Spinal cord (tissue), 10 donors: ENCODE measurements at places on chromosomes 16 and 17.
A peak's percentile ranks its signal among the peaks of the same experiment; 100 is the strongest.

GRCh38 chr16:1530883-1531637 lies 2.4 kb upstream of the TMEM204 start:
- no peaks in the 10 kb centered on the region for H3K27me3 ChIP-seq
- no peak overlapping the region for H3K4me3 ChIP-seq
- DNase-seq, result no peak
- peaks cover 90% of the 10 kb centered on the region for H3K36me3 ChIP-seq
- peak overlapping the region; percentile 4 for H3K27ac ChIP-seq

GRCh38 chr17:19718613-19719354 lies 2.4 kb upstream of the SLC47A2 start:
- H3K4me1 ChIP-seq, result peaks cover 29% of the 10 kb centered on the region
- H3K27ac ChIP-seq, result no peak overlapping the region
- DNase-seq, result no peak
- H3K4me3 ChIP-seq, result no peak overlapping the region
- peaks cover 3% of the 10 kb centered on the region for H3K36me3 ChIP-seq
- H3K27me3 ChIP-seq, result no peaks in the 10 kb centered on the region

- no peaks in the 10 kb centered on the region for H3K36me3 ChIP-seq
- H3K4me3 ChIP-seq, result no peak overlapping the region
- no peak overlapping the region for H3K27ac ChIP-seq
- H3K27me3 ChIP-seq, result no peaks in the 10 kb centered on the region
- DNase-seq, result no peak
Observed at GRCh38 chr17:74569020-74570003, 2.0 kb upstream of the CD300H start.

DNA sequence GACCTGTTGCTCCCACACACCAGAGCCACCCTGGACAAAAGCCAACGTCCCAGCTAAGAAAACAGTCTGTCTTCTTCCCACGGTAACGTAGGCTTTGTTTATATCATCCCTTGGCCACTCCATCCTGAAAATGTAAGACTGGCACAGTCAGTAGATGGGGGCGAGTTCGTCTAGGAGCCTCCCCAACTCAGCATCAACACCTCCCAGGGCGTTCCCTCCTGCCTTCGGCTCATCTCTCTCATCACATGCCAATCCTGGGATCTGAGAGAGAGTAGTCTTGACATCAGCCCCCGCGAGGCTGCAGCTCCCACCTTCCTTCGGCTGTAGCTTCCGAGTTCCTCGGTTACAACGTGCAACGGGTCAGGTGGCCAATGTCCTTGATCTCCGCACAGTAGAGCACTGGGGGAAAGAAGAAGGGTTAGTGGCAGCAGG lies 894 bp downstream of the RNF227 start:
- H3K27me3 ChIP-seq, result no peaks in the 10 kb centered on the region
- peak overlapping the region; percentile 71 for H3K4me3 ChIP-seq
- DNase-seq, result no peak
- H3K36me3 ChIP-seq, result peaks cover 23% of the 10 kb centered on the region
- peak overlapping the region; percentile 92 for H3K27ac ChIP-seq

DNA sequence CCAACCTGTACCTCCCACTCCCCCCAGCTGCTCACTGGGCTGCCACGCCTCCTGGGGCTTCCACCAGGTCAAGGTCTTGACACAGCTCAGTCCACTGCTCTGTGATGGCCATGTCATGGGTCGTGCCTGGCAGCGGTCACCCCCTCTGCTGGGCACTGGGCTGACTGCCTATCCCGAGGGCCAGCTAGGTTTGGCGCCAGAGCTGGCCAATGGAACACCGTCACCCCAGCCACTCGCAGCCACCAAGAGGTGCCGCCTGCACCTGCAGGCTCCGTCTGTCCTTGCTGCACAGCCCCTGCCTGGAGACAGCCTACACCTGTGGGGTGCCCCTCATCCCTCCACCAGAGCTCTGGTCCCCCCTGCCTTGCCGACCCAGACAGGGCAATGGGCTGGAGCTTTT lies 4.5 kb upstream of the RAB40C start:
- H3K4me3 ChIP-seq, result no peak overlapping the region
- H3K27me3 ChIP-seq, result no peaks in the 10 kb centered on the region
- peaks cover 47% of the 10 kb centered on the region for H3K4me1 ChIP-seq
- peaks cover 43% of the 10 kb centered on the region for H3K36me3 ChIP-seq
- DNase-seq, result no peak

DNA sequence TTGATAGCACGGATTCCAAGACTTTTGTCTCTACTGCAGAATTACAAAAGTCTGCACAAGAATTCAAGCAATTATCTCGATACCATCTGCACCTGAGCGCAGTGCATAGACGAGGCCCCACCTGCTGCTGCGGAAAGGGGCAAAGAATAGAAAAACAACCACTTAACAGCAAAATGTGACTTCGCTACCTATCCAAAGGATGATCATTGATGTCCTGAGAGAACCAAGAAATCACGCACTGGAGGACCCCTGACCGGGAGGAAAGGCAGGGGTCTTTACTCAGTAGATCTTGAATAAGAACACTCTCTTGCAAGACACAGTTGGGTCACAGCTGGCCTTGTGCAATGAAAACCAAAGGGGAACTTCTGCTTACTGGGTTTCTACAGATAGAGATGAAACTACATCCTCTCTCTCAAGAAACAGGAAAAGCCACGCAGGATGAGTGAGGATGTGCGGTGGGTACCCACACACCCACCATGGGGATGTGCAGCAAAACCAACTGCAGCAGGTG lies 147.4 kb upstream of the RPH3AL start:
- no peaks in the 10 kb centered on the region for H3K36me3 ChIP-seq
- H3K27ac ChIP-seq, result no peak overlapping the region
- H3K4me1 ChIP-seq, result no peaks in the 10 kb centered on the region

DNA sequence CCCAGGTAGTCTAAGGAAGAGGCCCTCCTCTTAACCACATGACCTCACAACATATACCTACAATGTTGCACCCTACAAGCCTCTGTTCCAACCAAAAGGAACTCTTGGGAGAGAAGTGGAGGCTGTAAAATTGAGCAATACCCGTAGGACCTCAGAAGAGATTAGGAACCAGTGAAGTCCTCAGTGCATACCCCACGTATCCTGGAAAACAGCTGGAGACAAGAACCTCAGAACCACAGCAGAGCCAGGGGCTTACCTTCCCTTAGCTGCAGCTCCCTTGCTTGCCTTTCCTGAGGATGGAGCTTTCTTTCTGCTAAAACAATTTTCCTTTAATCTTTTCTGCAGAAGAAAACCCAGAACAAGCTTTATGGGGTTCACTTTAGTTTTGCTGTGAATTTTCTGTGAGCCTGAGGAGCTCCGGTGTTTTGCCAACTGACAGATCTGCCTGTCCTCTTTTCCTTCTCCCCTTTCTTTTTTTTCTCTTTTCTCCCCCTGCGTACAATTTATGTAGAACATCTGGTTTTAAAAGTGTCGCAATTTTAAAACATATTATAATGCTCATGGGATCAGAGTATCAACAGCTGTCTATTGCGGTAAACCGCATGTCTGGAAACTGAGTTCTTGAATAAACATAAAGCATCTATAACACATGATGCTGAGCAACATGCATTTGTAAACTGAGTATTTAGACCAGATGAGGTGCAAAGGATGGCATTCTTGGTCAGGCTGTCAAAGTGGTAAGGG lies 226.4 kb upstream of the MAF start:
- no peak for DNase-seq
- H3K4me3 ChIP-seq, result no peak overlapping the region
- no peaks in the 10 kb centered on the region for H3K36me3 ChIP-seq
- no peak overlapping the region for H3K27ac ChIP-seq
- no peaks in the 10 kb centered on the region for H3K4me1 ChIP-seq

- H3K36me3 ChIP-seq, result peaks cover 16% of the 10 kb centered on the region
- DNase-seq, result no peak
- H3K27me3 ChIP-seq, result no peaks in the 10 kb centered on the region
- no peak overlapping the region for H3K27ac ChIP-seq
Observed at GRCh38 chr16:14672403-14672971, 21.6 kb downstream of the PLA2G10 start.

DNA sequence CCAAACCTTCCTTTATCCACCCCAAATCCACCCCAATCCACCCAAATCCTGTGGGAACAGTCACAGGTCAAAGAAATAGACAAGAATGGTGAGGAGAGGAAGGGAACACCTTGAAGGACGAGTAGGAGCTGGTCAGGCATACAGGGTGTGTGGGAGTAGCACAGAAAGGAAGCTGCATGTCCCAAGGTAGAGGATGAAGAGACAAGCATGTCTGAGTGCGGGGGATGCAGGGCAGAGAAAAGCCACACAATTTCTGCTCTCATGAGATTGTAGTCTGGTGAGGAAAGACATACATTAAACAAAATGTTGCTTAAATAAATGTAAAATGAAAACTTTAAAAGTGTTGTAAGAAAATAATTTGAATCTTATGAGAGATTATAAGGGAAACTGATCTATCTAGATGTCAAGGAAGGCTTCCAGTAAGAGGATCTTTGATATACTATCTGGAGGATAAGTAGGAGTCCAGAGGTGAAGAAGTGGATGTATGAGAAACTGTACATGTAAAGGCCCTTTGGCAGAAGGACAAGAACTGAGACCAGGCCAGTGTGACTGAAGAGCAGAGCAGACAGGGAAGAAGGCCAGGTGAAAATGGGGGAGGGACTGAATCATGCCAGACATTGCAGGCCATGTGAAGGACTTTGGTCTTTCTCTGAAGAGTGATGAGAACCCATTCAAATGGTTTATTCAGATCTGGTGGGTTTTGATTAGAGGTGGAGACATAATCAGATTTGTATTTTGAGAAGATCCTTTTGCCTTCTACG lies 18.6 kb downstream of the TMEM98 start:
- no peak overlapping the region for H3K4me3 ChIP-seq
- no peaks in the 10 kb centered on the region for H3K27me3 ChIP-seq
- no peak overlapping the region for H3K27ac ChIP-seq
- DNase-seq, result no peak

DNA sequence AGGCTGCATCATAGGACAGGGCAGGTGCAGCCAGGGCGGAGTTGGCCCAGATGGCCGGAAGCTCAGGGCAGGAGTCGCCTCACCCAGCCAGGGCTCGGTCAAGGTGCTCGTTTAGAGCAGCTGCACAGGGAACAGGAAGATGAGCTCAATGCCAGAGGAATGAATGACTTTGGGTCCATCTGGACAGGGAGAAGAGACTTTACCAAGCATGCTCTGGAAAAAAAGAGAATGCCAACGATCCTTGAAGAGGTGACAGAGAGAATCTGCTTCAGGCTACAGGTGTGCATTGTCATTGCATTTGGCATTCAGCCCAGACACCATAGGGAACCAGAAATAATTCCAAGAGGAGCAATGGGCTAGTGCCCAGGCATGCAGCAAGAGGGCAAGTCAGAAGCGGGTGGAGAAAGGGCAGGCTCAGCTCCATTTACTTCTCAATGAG lies 6.7 kb upstream of the MPP3 start:
- H3K27ac ChIP-seq, result no peak overlapping the region
- no peak for DNase-seq

- peaks cover 42% of the 10 kb centered on the region for H3K4me1 ChIP-seq
- no peak overlapping the region for H3K4me3 ChIP-seq
- peaks cover 12% of the 10 kb centered on the region for H3K36me3 ChIP-seq
- H3K27me3 ChIP-seq, result no peaks in the 10 kb centered on the region
- no peak for DNase-seq
Observed at GRCh38 chr17:40448639-40449261, 5.5 kb downstream of the IGFBP4 start.

DNA sequence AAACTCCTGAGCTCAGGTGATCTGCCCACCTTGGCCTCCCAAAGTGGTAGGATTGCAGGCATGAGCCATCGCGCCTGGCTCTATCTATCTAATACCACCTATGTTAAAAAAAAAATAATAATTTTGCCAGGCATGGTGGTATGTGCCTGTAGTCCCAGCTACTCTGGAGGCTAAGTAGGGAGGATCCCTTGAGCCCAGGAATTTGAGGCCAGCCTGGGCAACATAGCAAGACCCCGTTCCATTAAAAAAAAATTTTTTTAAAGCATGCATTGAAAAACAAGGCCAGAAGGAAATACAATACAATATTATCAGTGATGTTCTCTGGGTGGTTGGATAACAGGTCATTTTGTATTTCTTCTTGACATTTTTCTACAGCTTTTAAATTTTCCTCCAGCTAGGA lies 45.2 kb upstream of the HELZ start:
- peak overlapping the region; percentile 71 for H3K27ac ChIP-seq
- peaks cover 22% of the 10 kb centered on the region for H3K4me1 ChIP-seq
- no peak overlapping the region for H3K4me3 ChIP-seq
- H3K27me3 ChIP-seq, result no peaks in the 10 kb centered on the region

- no peak overlapping the region for H3K27ac ChIP-seq
- DNase-seq, result no peak
- H3K4me1 ChIP-seq, result no peaks in the 10 kb centered on the region
- no peak overlapping the region for H3K4me3 ChIP-seq
Observed at GRCh38 chr17:58189436-58190146, 2.9 kb upstream of the EPX start.

DNA sequence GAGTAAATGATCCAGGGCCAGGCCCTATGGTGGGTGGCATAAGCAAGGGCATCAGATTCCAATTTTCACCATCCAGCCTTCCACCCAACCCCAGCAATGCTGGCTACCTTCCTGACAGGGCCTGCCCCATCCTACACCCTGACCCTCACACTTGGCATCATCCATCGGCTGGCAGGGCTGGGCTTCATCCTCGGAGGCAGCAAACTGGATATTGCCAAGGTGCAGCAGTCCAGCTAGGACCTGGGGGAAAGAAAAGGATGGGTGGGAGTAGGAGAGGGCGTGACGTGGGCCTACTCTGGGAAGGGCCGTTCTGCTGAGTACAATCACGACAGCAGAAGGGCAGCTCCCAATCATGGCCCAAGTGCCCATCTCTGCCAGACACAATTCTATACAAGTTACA lies 23.5 kb downstream of the MYO19 start:
- DNase-seq, result no peak
- no peaks in the 10 kb centered on the region for H3K4me1 ChIP-seq
- peaks cover 52% of the 10 kb centered on the region for H3K36me3 ChIP-seq
- H3K27me3 ChIP-seq, result no peaks in the 10 kb centered on the region
- no peak overlapping the region for H3K4me3 ChIP-seq

GRCh38 chr16:25108054-25108453 lies 3.5 kb upstream of the LCMT1 start:
- H3K4me1 ChIP-seq, result peaks cover 31% of the 10 kb centered on the region
- no peak overlapping the region for H3K4me3 ChIP-seq
- no peaks in the 10 kb centered on the region for H3K36me3 ChIP-seq
- DNase-seq, result no peak
- H3K27ac ChIP-seq, result no peak overlapping the region
- no peaks in the 10 kb centered on the region for H3K27me3 ChIP-seq

DNA sequence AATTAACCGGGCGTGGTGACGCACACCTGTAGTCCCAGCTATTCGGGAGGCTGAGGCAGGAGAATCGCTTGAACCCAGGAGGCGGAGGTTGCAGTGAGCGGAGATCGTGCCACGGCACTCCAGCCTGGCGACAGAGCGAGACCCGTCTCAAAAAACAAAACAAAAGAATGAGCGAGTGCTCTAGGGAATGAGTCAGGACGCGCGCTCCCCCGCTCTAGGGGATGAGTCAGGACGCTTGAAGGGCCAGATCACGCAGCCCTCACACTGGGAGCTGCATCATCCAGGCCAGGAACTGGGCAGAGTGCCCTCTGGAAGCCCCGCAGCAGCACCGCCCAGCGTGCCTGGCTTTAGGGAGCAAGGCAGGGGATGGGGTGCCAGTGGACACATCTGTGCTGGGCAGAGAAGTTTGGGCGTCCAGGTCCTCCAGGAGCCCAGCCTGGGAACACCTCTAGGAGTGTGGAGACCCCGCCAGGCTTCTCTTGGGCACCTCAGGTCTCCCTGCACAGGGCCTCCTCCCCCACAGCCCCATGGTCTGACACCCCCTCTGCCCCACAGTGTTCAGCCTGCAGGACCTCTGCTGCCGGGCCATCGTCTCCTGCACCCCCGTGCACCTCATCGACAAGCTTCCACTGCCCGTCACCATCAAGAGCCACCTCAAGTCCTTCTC lies 3.9 kb upstream of the WFIKKN1 start:
- no peak overlapping the region for H3K27ac ChIP-seq
- no peak overlapping the region for H3K4me3 ChIP-seq
- no peak for DNase-seq
- no peaks in the 10 kb centered on the region for H3K27me3 ChIP-seq
